ENCODE measurements at places on chromosomes 11 and 22. TPM values are rescaled to one million over a fixed set of nuclear protein-coding genes. Genes with fewer than 3 reads are reported as not detected.
A peak's percentile ranks its signal among the peaks of the same experiment; 100 is the strongest.

The MUC2 gene
- not detected for total RNA-seq

DNA sequence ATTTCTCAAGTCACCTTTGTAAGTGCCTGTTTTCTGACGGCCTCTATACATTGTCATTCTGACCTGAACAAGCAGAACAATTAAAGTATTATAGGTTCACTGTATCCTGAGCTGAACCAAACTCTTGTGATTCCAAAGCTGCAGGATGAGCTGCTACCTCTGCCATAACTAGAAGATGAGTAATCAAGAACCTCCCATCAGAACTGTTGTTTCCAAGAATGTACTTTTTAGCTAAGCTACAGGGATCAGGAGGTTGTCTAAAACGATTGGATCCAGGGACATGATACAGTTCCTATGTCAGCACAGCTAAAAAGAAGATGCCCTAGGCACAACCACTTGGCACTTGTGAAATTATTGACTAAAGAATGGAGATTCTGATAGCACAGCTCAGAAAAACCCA lies 288.4 kb upstream of the CCDC90B start:
- H3K4me3 ChIP-seq = no peak overlapping the region
- no peak overlapping the region for H3K27ac ChIP-seq
- no peak for DNase-seq
- H3K27me3 ChIP-seq = no peaks in the 10 kb centered on the region
- H3K36me3 ChIP-seq = no peaks in the 10 kb centered on the region
- H3K4me1 ChIP-seq = no peaks in the 10 kb centered on the region

The INS gene
- total RNA-seq = not detected

The IL18 gene
- total RNA-seq = 48.7 TPM

- no peak overlapping the region for H3K27ac ChIP-seq
- no peaks in the 10 kb centered on the region for H3K36me3 ChIP-seq
- no peak for DNase-seq
- H3K4me3 ChIP-seq = no peak overlapping the region
These were observed 955.6 kb downstream of the OPCML start for GRCh38 chr11:132576706-132577105.

- H3K4me3 ChIP-seq = no peak overlapping the region
- no peaks in the 10 kb centered on the region for H3K27me3 ChIP-seq
- DNase-seq = no peak
- H3K27ac ChIP-seq = peak overlapping the region; percentile 33
- H3K36me3 ChIP-seq = no peaks in the 10 kb centered on the region
These were observed 42.8 kb downstream of the ETS1 start for GRCh38 chr11:128544471-128545051.

GRCh38 chr11:8810540-8811301 lies 100.3 kb upstream of the AKIP1 start:
- DNase-seq = peak; percentile 86
- H3K4me3 ChIP-seq = peak overlapping the region; percentile 61
- H3K36me3 ChIP-seq = no peaks in the 10 kb centered on the region
- peak overlapping the region; percentile 89 for H3K27ac ChIP-seq

Data from lower lobe of right lung (tissue), 2 donors.